Stimulated activated CD4-positive, alpha-beta T cell treated with anti-CD3 and anti-CD28 coated beads, Interleukin-1b, Interleukin-23, amount 100 ng/mL, for 1 hour (primary cell): ENCODE measurements at places on chromosomes 13 and 19.
A peak's percentile ranks its signal among the peaks of the same experiment; 100 is the strongest.

- DNase-seq, result no peak
Observed at GRCh38 chr13:57682128-57682716, 50.7 kb downstream of the PCDH17 start.

GRCh38 chr13:97459215-97459777 lies 25.3 kb downstream of the RAP2A start:
- DNase-seq, result no peak

DNA sequence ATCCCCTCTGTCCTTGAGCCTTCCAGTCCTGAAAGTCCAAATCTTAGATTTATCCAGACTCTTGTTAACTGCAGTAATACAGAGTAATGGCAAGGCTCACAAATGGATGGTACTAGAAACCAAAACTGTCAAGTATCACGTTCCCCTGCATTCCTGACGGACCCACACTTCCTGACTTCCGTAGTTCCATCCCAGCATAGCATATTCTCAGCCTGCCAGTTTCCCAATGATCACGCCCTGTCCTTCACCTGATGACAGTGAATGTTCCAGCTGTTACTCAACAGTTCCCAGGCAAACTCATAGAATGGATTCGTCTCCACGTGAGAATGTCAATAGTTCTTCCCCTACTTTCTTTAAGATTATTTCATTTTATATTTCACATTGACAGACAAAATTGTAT lies 33.6 kb downstream of the SLC7A1 start:
- no peak for DNase-seq

GRCh38 chr13:112978561-112979405 lies 9.8 kb downstream of the MCF2L start:
- no peak for DNase-seq

DNA sequence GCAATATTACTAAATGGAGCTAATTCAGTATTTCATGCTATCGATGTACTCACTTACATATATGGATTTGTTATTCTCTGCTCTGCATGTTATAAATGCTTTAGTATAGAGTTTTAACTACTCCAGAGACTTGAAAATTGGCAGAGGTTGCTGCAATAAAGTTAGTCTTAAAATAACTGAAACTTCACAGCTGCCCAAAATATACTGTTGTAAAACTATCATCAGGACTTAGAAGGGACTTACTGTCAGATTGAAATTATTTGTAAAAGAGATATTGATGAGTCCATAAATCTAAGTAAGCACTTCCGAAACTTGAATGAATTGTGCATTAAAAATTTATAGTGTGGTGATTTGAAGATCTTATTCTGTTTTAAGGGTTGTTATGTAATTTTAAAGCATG lies 1178.2 kb upstream of the PCDH20 start:
- no peak for DNase-seq

GRCh38 chr13:81760316-81760715 lies 1419.4 kb upstream of the SPRY2 start:
- no peak for DNase-seq

DNA sequence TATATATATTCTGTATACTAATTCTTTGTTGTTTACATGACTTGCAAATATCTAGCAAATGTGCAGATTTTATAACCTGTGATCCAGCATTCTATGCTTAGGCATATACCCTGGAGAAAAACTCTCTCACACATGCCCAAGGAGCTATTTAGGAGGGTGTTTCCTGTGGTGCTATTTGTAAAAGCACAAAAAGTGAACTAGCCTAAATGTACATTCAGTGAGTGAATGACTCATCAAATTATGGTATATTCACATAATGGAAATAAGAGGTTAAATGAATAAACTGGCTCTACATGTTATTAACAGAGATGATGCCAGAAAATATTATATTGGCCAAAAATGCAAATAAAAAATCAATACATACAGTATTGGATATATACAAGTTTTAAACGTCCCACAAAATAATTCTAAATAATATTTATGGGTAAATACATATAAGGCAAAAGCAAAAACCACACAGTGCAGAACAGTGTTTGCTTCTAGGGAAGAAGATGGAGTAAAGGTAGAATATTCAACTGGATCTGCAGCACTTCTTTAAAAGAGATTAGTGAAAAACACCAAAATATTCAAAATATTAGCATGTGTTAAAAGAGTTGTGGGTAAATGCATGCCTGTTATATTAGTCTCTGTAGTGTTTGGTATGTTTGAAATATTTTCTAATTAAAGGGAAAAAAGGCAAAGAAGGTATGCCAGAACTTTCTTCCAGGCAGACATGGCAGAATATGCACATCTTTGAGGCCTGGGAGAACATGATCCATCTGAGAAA lies 344.7 kb downstream of the KLF5 start:
- no peak for DNase-seq

DNA sequence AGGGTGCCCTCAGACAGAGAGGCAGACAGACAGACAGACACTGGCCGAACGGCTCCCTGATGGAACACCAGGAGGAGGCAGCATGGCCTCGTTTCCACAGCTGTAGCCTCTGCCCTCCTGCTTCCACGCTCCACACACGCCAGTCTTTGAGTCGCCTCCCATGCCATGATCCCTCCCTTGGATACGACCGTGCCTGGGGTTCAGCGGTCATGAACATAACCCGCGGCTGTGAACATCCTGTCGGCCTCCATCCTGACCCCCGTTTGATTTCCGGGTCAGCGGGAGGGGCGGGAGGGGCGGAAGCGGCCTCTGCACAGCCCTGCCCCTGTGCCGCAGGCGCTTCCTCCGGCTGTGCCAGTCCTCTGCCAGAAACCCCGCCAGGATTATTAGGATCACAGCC lies 23.4 kb downstream of the GP6 start:
- no peak for DNase-seq

GRCh38 chr13:77720988-77721387 lies 23.5 kb downstream of the SLAIN1 start:
- no peak for DNase-seq

DNA sequence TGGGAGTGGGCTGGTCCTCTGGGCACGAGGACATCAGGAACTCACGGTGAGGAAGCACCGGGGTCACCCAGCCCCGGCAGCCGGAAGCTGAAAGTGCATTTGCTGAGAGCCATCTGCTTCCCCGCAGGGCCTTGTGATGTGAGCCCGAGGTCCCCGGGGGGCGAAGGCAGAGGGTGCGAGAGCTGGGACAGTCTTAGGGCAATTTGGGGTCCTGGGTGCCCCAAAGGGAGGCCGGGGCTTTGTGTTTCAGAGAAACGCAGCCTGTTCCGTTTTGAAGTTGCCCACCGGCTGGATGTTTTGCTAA lies 4.8 kb downstream of the F2RL3 start:
- no peak for DNase-seq

GRCh38 chr19:1274852-1275259 lies 474 bp upstream of the FAM174C start:
- DNase-seq, result no peak

DNA sequence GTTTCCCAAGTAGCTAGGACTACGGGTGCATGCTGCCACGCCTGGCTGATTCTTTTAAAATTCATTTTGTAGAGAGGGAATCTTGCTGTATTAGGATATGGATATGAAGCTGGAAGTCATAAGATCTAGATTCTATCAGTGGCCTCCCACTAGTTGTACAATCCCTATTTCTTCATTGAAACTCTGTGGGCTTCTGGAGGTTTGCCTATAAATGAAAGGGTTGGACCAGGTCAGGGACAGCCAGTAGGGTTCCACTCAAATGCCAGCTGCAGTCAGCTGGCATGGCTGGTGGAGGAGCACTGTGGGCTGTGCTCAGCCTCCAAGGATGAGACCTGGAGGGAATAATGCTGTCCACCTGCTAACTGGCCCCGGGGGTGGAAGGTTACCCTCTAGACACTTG lies 110.2 kb upstream of the GJB6 start:
- no peak for DNase-seq

GRCh38 chr13:20192836-20193161 lies at the start of gene GJB2:
TSS of gene GJB2 (minus strand) at chr13:20192938. CDS start at chr13:20189581, 3,357 bp downstream.
- DNase-seq, result no peak

- DNase-seq, result no peak
Observed at GRCh38 chr19:46970815-46971214, 48.8 kb upstream of the NPAS1 start.

DNA sequence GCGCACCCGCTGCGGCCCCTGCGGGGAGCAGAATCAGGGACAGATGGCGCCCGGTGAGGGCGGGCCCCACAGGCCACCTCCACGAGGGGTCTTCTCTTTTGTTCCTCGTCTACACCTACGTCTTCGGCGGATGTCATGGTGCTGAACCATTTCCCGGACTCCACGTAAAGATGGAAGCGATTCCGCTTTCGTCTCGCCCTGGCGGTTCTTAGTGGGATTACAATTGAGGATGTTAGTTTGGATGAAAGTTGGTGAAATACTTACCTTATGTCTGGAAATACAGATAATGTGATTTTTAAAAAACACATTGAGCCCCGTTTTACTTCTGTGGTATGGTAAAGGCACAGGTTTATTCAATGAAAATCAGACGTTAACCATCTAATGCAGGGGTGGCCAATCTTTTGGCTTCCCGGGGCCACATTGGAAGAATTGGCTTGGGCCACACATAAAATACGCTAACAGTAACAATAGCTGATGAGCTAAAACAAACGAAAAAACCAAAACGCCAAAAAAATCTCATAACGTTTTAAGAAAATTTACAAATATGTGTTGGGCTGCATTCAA lies 1.4 kb upstream of the ZMYM5 start:
- peak; percentile 51 for DNase-seq

GRCh38 chr19:610071-610800 lies 20.6 kb downstream of the HCN2 start:
- no peak for DNase-seq

DNA sequence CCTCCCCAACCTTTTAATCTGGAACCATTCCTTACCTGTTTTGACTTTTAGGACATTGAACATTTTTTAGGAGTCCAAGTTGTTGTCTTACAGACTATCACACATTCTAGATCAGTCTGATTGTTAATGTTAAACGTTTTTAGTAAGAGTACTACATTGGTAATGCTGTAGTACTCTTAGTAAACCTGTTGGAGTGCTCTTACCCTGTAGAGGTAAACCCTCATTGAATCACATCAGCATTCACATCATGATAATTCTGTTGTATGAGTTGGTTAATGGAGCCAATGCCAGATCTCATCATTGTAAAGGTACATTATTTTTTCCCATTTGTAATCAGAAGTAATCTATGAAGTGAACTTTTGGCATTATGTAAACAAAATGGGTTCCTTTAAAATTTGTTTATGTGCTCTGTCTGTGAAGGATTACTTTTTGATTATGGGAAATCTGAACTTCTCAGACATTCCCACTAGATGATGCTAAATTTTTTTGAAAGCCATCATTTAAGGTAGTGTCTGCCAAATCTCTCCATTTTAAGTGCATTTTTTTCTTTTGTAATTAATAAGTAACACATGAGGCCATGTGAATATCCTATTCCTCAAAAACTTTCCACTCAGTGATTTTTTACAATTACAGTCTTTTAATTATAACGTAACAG lies 55.2 kb downstream of the VWA8 start:
- no peak for DNase-seq

GRCh38 chr13:40563350-40564125 lies 102.9 kb downstream of the FOXO1 start:
- no peak for DNase-seq

GRCh38 chr19:33301144-33301899 lies 1.0 kb downstream of the CEBPA start:
- DNase-seq, result no peak

DNA sequence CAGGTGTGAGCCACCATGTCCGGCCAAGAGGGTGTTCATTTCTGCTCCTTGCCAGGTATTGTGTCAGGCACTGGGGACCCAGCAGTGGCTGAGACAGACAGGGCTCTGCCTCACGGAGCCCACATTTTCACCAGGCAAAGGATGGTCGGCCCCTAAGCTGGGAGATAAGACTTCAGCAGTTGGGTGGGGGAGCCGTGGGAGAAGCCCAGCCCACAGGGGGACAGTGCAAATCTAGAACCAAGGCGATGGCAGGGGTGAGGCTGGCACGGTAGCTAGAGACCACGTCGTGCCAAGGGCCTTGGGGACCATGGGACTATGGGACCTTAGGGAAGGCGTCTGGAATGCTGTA lies 8.3 kb downstream of the LSR start:
- DNase-seq, result no peak

- peak; percentile 57 for DNase-seq
Observed at GRCh38 chr19:41641879-41642485, 15.1 kb upstream of the CEACAM4 start.

- DNase-seq, result peak; percentile 27
Observed at GRCh38 chr19:3849092-3849491, 19.7 kb downstream of the ZFR2 start.

DNA sequence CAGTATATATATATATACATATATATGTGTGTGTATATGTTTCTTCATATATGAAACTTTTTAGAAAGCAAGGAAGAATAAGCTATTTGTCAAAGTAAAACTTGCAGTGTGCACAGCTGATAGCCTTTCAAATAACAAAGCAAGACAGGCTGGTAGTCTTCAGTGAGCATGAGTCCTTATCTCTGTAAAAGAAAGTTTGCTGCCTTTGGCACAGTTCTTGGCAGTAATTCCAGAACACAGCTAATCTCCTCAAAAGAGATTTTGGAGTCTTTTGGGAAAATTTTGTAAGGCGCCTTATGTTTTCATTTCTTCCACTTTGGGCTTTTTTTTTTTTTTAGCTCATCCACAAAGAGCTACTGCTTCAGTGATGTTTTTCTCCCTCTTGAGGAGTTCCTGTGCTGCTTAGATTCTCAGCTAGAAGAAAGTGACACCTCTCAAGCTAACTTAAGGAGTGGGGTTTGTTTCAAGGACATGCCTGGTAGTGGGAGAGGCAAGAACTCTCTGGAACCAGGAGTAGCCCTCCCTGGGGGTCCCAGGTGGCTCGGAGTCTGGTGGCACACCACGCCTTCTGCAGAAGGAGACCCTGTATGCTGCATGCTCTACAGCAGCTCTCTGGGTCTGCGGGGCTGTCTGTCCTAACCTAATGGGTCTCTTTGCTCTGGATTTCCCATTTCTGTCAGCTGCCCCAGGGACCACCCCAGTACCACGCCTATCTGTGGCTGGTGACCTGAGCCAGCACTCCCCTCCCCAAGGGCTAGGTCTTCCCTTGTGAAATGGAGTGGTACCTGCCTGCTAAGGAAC lies 58.8 kb downstream of the TNFRSF19 start:
- DNase-seq, result no peak

- DNase-seq, result no peak
Observed at GRCh38 chr19:41735071-41735600, 20.2 kb upstream of the CEACAM6 start.

DNA sequence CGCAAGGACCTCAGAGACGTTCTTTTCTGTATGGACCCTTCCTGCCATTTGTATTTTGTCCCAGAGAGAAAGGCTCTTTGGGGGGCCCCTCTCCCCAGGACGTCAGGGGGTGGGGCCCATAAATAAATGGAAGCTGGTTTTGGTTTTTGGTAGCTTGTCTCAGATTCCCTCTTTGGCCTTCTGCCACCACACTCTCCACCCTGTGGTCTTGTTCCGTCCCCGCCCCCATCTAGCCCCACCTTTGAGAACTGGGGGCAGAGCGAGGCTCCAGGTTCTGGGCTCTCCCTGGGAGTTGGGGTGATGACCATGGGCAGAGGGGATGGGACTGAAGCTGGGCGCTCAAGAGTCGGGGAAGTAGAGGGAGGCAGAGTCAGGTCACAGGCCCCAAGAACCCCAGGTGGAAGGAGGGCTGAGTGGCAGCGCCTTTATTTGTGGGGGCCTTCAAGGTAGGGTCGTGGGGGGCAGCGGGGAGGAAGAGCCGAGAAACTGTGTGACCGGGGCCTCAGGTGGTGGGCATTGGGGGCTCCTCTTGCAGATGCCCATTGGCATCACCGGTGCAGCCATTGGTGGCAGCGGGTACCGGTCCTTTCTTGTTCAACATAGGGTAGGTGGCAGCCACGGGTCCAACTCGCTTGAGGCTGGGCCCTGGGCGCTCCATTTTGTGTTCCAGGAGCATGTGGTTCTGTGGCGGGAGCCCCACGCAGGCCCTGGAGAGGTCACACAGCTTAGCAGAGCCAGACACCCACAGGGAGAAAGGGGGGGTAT lies 3.3 kb downstream of the ISYNA1 start:
- no peak for DNase-seq

- DNase-seq, result no peak
Observed at GRCh38 chr19:11423164-11423790, 4.2 kb upstream of the RGL3 start.
